ENCODE measurements at places on chromosomes 5 and 9.

DNA sequence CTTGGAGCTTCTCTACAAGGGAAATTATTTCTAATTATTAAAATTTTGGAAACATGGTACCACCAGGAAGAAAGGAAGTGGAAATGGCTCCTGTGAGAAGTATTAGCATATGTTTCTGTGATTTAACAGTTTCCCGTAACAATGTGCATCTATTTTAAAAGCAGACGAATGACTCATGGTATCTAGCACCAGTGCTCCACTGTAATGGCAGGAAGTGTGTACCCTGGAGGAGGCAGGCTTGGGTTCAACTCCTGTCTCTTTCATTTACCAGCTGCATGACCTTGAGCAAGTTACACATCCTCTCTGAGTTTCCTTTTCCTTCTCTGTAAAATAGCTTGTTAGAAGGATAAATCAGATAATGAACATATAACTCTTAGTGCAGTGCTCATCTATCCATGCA lies 41.0 kb upstream of the ANGPTL2 start:
- no peak for DNase-seq

DNA sequence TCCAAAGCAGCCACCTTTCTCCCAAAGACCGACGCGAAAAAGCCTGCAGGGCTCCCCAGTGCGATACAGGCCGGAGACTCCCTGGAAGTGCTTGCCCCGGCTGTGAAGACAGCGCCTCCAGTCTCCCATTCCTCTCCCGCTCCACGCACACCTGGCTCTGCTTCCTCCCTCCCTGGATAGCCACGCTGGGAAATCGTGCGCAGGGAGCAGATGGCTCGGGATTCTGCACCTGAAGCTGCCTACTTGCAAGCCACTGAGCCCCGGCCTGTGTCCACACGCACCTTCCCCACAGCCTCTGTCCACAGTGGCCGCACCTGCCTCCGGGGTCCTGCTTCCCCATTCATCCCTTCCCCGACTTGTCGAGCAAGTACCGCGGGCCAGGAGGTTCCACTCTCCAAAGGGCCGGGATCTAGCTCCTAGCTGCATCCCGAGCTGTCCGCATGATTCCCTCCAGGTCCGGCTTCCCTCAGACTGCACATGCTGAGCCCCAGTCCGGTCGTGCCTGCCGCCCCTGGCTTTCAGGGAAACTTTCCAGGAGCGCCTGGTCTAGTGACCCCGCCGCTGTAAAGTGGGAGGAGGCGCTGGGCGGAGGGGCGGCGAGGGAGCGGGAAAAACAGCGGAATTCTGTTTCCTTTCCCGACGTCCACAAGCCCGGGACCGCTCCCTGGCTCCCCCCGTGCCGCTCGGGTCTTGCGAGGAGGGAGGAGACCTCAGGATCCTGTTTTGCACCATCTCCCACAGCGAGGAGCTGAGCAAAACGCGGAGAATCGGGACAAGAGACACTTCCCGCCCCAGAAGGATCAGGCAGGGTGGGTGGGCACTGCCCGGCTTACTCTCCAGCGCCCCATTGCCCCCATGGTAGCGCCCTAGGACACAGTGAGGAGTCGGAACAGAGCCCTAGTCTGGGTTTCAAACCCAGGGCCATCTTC lies 2.0 kb downstream of the SEMA6A start:
- DNase-seq, result peak; percentile 68

GRCh38 chr5:96176022-96176421 lies 214.4 kb upstream of the ELL2 start:
- no peak for DNase-seq

GRCh38 chr5:168469816-168470215 lies 16.5 kb upstream of the RARS1 start:
- DNase-seq, result no peak

GRCh38 chr9:90100014-90100413 lies 495.2 kb downstream of the GADD45G start:
- DNase-seq, result no peak

DNA sequence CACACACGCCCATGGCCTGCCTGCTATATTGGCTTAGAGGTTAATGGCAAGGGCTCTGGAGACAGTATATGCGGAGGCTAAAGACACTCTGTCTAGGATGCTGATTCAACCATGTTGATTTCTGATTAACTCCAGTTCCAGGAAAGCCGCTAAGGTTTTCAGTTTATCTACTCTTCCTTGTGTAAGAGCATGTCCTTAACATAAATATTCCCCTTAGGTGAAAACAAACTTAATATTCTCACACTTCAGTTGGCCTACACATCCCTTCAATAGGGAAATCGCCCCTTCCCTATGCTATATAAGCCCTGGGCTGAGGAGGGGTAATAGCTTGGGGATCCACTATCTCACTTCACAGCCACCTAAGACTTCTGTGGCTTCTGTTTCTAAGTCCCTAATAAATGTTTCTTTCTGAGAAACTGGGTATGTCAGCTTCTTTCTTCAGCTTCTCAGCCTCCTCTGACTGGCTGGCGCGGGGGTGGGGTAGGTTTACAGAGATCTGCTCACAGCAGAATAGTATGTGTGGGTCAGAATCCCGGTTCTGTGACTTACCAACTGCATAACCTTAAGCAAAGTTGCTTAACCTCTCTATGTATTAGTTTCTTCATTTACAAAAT lies 4.3 kb upstream of the GPX3 start:
- no peak for DNase-seq

- peak; percentile 18 for DNase-seq
These were observed 1.5 kb downstream of the PRRC2B start for GRCh38 chr9:131395157-131396098.

- DNase-seq, result peak; percentile 34
These were observed at the start of gene DOK3 for GRCh38 chr5:177509381-177509951. DOK3 (minus strand) TSS chr5:177509826; CDS start chr5:177509540, 286 bp downstream.

- DNase-seq, result no peak
These were observed 249.0 kb downstream of the MLLT3 start for GRCh38 chr9:20373263-20373662.

- DNase-seq, result no peak
These were observed 168.6 kb downstream of the MACROH2A1 start for GRCh38 chr5:135230251-135230925.

DNA sequence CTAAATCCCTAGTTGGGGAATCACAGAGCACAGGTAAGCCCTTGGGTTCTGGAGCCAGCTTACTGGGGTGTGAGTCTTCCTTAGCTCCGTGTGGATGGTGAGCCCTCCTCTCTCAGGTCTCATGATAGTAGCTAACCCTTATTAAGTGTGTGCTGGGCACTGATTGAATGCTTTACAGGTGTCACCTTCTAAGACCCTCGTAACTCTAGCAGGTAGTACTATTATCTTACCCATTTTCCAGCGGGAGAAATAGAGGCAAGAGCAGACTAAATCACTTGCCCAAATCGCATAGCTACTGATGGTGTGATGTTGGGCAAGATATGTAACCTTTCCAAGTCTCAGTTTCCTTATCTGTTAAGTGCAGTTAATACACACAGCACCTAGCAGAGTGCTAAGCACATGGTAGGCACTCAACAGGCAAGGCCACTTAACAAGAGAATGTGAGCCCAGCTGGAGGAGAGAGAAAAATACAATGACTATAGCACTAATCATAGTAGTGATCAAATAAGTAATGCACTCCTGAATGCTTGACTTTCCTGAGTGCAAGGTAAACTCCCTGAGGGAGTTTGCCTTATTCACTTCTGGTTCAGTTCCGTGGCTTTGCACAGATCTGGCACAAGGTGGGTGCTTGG lies at the start of gene DCANP1:
Gene DCANP1, minus strand, starts transcription at position 51 of the 632 bp plus-strand sequence. CDS start 240 bp downstream, outside the sequence.
- no peak for DNase-seq

- DNase-seq, result no peak
These were observed 51.3 kb upstream of the FER start for GRCh38 chr5:108696407-108696806.

- DNase-seq, result no peak
These were observed 217.0 kb downstream of the PCSK5 start for GRCh38 chr9:76107482-76107881.

- DNase-seq, result no peak
These were observed 2.3 kb upstream of the PLK2 start for GRCh38 chr5:58462154-58462553.

GRCh38 chr9:109812818-109813281 lies 32.9 kb downstream of the PALM2AKAP2 start:
- DNase-seq, result no peak

DNA sequence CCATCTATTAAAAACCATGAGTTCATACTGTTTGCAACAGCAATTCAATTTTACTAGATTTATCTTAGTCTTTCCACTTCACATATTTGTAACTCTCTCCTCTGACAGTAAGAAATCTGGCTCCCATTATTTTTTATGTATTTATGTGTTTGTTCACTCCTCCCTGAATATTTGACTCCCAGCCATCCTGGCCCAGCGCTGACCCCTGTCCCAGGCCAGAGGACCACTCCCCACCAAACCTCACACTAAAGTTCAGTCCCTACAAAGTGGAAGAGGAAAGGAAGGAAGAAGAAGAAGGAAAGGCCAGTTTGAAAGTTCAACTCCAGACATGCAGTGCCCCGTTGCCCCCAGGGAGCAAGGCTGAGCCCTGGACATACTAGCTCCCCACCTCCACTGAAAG lies 271.8 kb downstream of the ADAMTSL1 start:
- no peak for DNase-seq

DNA sequence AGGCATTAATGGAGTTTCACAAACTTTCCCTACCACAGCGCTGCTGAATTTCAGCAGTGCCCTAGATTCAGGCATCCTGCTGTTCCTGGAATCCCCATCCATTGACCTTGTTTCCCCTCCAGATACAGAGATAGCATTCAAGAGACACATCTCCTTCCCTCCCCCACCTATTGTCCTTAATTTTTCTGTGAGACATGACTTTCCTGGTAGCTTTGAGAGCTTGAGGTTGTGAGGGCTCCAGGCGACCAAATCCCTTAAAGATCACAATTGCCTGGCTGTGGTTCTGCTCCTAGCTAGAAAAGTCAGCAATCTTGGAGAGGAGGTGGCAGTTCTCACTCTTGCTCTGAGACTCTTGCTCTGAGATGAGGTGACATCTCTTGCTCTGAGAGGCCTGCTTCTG lies 48.0 kb downstream of the PRR16 start:
- no peak for DNase-seq

- DNase-seq, result no peak
These were observed 243.3 kb upstream of the PDE4D start for GRCh38 chr5:60136841-60137240.

DNA sequence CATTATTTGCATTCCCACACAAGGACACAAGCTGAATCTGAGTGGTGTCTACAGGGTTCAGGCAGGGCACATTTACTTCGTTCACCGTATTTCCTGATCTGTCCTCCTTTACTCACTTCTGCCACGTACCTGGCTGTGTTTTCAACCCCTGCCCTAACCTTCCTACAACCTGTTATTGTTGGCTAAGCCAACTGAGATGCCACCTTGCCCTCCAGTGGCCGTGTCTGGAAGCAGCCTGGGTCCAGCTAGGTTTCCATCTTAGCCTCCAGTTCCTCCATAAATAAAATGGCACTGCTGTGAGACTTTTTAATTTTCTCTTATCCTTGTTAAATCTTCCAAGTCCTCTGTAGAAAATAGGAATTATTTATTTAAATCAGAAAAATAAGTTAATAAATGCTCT lies 64.8 kb downstream of the ATP10B start:
- DNase-seq, result peak; percentile 15

Data from nephron progenitor cell (in vitro differentiated cells).